NCI-H187 (cell line): ENCODE measurements at places on chromosomes 7 and 10.

DNA sequence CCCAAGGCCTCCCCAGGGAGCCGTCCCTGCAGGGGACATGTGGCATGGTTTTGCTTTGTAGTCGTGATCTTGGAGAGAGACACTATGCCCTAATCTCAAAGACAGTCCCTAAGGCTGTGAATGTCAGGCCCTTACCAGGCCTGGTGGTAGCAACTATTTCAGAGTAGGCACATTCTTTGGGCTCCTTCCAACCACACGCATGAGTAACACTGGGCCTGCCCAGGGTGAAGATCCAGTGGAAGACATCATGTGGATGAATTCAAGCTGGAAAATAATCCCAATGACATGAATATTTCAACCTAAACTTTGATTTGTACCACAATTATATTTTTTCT lies 39.5 kb upstream of the INSIG1 start:
- DNase-seq = no peak

- DNase-seq = no peak
Measured at GRCh38 chr10:117519879-117520278, 22.7 kb upstream of the EMX2 start.

DNA sequence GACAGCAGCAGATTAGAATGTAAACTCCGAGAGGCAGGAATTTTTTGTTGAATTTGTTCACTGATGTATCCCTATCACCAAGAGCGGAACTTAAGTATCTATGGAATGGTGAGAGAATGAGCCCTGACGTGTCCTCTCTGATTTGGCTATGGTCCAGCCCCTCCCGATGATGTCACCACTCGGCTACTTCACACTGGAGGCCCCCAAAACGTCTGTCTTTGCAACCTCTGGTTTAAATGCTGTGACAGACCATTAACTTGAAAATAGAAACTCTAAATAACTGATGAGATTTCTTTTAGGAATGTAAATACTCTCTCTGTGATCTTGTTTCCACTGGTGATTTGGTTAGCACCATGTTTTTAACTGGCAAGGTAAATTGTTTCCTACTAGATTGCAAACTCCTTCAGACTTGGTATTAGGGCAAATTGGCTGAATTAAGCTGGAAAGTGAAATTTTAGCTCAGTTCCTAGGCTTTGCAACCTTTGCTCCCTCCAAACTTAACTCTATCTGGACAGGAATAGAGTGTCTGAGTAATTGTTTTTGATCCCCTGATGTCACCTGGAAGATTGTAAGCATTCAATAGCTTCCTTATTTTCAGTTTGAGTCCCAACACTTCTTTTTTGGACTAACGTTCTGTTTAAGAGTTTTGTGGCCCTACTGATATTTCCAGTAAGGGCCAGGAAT lies 19.1 kb downstream of the SLC16A12 start:
- no peak for DNase-seq

DNA sequence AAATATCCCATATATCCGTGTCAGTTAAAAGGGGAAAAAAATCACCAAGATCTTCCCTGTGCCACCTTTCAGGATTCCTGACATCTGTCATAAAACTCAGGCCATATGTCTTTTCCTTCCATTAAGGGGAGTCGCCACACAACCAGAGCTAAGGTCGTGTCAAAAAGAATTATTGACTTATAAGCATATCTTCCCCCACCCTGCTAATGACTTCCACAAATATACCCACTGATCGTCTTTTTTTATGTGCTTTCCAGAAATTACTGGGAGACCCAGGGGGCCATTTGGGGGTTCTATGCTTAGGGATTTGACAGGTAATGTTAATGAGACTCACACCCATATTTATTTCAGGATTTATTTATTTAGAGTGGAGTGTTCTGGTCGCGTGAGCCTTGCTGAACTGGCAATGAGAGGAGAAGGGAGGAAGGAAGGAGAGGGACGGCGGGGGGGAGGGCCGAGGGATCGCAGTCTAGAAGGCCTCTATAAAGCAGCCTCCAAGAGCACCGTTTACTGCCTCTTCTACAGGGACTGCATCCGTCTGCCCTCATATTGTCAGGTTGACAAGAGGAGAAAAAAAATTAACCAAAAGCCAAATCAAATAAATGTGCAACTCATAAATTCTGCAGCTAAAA lies 135.7 kb upstream of the MGMT start:
- DNase-seq = no peak

DNA sequence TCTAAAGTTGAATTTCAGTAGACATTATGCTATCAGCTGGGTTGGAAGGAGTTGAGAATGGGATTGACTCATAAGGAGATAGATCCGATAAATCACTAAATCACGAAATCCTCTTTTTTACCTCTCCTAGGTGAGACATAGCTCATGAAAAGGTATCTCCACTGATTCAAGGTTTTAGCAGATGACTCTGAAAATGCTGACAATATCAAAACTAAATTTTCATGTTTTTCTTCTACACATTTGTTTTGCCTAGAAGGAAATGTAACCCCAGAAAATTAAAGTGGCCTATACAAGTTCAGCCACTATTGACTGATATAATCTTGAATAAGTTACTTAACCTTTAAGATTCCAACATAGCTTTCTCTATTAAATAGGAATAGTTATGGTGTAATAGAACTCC lies 82.2 kb upstream of the VWDE start:
- DNase-seq = no peak

DNA sequence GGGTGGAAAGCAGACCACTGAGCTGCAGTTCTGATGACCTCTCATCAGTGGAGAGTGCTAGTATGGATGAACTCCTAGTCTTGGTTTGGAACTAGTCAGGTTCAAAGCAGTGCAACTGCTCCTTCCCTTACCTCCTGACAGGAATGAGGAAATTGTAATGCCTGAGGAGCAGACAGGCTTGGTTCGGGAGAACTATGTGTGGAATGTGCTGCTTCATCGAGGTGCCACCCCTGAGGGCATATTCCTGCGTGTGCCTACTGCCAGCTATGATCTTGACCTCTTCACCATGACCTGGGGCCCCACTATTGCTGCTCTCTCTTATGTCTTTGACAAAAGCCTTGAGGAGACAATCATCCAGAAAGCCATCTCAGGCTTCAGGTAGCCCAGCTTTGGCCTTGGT lies 27.4 kb upstream of the NFKB2 start:
- no peak for DNase-seq

DNA sequence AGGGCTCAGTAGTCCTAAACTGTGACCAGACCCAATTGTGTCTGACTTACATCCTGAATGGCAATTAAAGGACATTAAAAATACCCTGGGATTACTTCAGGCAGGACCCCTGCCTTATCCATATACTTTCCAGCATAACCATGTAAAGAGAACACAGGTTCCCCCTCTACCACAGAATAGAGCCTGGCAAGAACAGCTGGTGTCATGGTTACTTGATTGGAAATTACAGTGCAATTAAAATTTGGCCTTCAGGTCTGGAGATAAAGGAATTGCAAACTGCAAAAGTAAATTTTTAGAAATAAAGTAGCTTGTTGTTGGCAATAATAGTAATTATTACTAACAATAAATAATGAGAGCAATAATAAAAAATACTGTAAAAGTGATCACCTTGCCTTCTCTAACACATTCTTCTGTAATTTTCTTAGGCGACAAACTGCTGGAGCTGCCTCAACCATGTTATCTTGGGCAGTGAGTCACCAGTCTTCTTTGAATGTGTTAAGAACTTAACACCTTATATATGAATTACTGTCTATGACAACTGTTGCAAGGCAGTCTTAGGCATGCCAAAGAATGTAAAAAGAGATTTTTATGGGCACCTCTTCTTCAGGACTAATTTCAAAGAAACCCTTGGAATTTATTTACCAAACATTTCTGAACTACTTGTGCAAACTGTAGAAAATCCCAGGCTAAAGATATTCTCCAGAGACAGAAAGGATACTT lies 53.7 kb downstream of the HIBADH start:
- DNase-seq = no peak

DNA sequence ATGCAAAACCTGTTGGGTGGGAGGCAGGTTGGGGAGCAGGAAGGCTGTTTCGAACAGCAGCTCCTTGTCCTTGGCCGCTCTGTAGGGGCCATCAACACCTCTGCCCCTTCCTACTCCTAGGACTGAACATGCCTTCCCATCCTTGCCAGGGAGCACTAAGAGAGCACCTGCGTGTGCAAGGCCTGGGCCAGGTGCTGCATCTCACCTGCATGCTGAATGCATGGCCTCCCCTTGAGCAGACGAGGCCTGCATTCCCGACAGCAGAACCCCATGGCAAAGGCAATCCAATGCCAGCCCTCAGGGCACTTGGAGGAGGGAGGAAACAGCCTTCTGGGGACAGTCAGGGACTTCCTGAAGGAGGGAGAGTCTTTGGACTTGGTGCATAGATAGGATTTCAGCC lies 11.0 kb downstream of the VSIR start:
- DNase-seq = no peak

DNA sequence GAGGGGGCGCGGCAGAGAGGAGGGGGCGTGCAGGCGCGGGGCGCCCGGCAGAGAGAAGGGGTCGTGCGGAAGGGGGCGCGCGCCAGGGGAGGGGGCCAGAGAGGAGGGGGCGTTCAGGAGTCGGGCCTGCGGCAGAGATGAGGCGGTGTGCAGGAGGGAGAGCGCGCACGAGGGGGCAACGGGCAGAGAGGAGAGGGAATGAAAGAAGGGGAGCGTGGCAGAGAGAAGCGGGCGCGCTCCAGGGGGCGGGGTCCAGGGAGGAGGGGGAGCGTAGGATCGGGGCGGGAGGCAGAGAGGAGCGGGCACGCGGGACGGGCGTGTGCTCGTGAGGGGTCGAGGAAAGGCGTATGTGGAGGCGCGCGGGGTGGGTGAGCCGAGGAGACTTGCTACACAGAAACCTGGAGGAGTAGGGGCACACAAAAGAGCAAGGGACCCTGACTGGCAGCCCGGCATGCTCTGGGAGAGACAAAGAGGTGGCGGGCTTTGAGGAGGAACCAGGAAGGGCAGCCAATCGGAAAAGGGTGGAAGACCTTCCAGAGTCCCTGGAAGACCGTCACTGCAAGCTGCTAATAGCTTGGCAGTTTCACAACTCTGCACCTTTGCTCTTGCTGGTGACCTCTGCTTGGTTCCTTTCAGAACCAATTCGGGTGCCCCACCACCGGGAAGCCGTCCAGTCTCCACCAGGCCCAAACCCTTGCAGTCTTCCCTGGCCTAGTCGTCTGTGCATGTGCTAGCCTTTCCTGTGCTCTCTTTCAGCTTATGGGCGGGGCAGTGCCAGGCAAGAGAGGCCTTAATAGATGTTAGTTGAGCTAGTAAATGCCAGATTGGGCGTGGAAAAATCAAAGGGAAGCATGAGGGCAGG lies 639 bp downstream of the DYDC2 start:
- DNase-seq = no peak

DNA sequence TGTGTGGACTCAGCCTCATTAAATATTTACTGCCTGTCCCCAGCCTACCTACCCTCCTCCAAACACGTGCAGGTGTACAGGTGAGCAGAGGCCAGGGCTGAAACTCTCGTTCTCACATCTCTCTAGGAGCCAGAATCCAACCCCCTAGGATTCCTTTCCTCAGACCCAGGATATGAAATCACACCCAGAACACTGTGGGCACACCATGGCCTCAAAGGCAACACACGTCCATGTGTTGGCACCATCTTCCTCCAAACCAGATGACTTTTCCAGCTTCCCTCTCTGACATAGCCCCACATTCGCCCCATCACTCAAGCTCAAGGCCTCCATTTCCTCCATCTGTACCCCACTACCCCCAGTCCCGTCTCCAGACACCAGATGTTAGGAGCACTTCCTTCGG lies 51.8 kb upstream of the DUSP5 start:
- DNase-seq = no peak

DNA sequence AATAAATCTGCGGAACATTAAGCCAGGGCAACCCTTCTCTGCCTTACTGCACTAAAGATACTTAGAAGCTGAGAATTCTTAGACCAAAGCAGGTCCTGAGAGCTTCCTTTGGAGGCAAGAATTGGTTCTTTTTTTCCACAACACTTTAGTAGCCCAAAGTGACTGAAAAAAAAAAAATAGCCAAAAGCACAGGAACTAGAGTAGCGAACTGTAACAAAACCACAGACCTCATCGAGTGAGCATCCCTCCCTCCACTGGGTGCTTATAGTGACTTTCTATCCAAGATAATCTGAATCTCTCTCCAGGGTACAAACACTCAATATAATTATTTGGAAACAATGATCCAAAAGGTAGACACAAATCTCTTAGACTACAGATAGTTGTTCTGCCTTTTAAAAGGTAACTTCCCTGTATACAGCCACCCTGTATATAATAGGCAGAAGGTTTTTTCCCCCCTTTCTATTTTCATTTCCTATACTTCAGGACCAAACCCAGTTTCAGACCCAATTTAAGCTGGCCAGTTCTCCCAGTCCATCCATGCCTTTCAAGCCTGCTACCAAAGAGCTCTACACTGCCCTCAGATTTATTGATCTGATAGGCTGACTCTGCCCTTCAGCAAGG lies 31.6 kb upstream of the KCNIP2 start:
- DNase-seq = no peak

GRCh38 chr7:77897004-77897547 lies 98.5 kb downstream of the PHTF2 start:
- DNase-seq = no peak

DNA sequence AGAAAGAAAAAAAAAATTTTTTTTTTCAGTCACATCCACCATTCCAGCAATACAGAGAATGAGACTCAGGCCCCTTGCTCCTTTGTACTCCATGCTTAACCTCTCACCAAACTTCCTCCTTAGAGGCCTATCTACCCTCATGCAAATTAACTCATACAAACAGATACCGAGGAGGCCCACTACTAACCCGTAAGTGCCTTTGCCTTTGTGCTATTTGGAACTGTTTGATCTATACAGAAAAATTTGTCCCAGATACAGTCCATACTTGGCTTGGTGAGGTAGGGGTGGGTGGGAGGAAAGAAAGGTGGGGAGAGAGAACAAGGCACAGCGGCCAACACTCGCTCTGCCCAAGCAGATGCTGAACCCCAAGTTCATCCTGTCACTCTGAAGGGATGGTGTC lies 87.8 kb upstream of the DUSP5 start:
- DNase-seq = no peak

DNA sequence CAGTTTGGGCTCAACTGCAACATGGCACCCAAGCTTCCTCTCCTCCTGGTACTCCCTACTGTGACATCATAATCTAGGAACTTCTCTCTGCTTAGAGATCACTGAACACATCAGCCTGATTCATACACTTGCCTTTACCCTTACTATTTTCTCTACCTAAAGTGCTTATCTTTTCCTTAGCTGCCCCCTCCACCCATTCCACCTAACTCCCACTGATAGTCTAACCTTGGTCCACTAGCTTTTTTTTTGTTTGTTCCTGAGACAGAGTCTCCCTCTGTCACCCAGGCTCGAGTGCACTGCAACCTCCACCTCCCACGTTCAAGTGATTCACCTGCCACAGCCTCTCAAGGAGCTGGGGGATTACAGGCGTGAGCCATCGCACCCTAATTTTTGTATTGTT lies 15.9 kb downstream of the CUL2 start:
- no peak for DNase-seq

- DNase-seq = no peak
Measured at GRCh38 chr7:28754447-28754846, 203.7 kb downstream of the TRIL start.

GRCh38 chr7:156969972-156970420 lies 20.5 kb downstream of the NOM1 start:
- no peak for DNase-seq

DNA sequence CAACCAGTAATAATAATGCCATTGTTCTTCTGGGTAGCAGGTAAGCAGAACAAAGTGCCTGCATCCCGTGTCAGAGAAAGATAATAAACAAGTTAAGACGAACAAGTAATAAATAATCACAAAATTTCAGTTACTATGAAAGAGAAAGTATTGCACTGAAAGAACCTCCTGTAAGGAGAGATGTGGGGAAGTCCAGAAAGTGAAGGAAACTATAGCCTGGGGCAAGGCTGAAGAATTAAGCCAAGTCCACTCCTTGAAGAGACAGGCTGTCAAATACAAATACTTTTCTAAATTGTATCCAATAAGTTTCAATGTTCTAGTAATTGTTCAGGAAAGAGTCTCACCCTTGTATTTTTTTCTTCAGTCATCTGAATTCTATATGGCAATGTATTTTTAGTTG lies 611.4 kb downstream of the MAGI2 start:
- DNase-seq = no peak
